Activated T-cell treated with anti-CD3 and anti-CD28 coated beads for 4 hours (primary cell): ENCODE measurements at places on chromosomes 1 and 21.
A peak's percentile ranks its signal among the peaks of the same experiment; 100 is the strongest.

GRCh38 chr1:1881727-1882126 is 9.2 kb downstream of the GNB1 start:
- no peak for DNase-seq

DNA sequence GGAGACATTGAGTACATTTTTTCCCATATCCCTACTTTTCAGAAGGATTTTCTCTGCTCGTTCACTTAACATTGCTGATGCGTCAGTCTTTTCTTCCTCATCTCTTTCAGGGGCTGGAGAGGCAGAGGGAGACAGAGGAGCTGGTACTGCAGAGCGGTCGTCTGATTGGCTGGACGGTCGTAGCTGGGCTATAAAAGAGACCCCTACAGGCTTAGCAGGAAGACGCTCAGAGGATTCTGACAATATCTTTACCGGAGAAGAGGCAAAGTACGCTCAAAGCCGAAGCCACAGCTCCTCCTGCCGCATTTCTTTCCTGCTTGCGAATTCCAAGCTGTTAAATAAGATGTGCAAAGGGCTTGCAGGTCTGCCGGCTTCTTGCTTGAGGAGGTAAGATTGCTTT is at the start of gene RGS4:
RGS4 (plus strand) TSS at position 220 of the 400 bp plus-strand sequence; CDS start at position 344, 124 bp downstream.
- no peak for DNase-seq

DNA sequence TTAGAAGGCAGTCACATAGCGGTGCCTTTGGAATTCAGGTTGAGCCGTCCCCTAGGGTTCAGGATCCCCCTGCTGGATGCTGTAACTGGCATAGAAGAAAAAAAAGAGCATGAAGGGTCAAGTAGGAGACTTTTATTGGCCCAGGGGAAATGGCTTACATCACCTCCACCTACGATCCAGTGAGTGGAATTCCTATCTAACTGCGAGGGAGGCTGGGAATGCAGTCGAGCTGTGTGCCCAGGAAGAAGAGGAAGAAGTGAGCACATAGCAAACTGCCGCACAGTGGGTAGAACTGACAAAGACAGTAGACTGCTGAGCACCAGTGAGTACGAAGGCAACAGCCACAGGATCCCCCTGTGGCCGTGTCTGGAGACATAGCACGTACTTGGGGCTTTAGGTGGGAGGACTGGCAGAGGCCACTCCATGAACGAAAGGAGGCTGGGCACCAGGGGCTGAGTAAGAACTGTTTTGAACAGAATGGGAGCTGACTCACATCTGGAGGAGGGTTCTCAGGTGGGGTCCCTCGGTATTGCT is 79.2 kb downstream of the RNF220 start:
- no peak for DNase-seq

- DNase-seq, result peak; percentile 77
Observed at GRCh38 chr1:204791453-204792353, 79.0 kb upstream of the NFASC start.

GRCh38 chr21:35028451-35028978 is 20.6 kb downstream of the RUNX1 start:
- no peak for DNase-seq

- DNase-seq, result no peak
Observed at GRCh38 chr1:19433719-19433998, 51.7 kb downstream of the CAPZB start.

- DNase-seq, result no peak
Observed at GRCh38 chr1:2355373-2356261, 35.7 kb downstream of the MORN1 start.

DNA sequence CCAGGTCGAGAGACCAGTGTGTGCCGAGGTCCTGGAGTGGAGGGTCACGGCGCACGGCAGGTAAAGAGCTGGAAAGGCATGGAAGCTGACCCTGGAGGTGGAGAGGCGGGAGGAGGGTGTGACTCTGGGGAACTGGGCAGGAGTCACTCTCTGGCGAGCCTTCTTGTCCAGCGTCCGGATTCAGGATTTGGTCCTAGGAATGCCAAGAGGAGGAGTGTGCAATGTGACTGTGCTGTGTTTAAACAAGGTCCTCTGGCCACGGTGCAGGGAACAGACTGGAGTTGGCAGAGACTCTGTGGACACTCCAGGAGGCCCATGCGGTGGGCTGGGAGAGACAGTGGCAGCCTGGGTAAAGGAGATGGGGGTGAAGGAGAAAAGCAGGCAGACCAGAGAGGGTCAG is 64.2 kb upstream of the CASZ1 start:
- no peak for DNase-seq

GRCh38 chr21:18772897-18773296 is 369.3 kb upstream of the TMPRSS15 start:
- no peak for DNase-seq

DNA sequence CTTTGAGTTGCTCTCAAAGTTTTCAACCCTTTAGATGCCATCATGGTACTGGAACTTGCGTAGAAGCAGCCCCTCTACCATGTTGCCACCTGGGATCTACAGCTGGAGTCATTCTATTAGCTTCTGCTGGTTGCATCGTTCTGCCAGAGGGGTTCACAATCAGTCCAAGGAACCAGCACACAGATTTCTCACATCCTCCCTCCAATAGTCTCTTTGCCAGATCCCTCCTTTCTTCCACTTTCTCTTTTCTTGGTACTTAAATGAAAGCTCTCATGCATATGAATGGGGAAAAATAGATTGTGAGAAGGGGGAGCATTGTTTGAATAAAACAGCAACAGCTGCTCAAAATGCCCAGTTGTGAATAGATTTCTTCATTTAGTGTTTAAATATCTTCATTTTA is 4.2 kb upstream of the C8A start:
- DNase-seq, result no peak

DNA sequence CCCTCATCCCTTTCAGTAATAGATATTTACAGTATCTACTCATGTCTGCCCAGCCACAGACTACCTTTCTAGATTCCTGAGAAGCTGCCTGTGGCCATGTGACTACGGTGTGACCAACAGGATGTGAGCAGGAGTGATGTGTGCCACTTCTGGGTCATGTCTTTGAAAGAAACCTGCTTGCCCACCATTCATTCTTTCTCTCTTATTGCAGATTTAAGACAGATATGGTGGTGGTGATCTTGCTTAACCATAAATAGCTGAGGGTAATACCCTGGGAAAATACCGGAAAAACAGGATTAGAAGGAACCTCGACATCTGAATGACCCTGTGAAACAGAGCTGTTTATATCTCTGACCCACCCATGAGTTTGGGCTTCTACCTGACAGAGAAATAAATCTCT is 41.6 kb upstream of the GUCA2A start:
- no peak for DNase-seq

DNA sequence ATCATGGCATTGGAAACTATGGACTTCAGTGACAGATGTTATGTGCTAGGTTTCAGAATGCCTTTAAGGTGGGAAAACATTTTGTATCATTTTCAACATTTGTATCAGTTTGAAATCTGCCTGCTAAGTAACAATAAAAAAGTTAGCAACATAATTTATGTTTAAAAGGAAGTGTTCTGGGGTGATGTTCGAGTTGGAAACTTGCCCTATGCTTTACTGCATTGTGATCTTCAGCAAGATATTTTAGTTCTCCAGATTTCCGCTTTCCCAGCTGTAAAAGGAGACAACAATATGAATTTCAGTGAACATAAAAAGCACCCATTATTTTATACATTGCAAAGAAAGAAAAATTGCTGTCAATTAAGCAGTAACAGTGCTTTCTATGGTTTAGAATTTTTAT is 187.4 kb downstream of the DISC1 start:
- DNase-seq, result no peak

- no peak for DNase-seq
Observed at GRCh38 chr1:165444897-165445370, at the start of gene RXRG. TSS of gene RXRG (minus strand) at chr1:165445126. CDS start at chr1:165444893, 233 bp downstream.

DNA sequence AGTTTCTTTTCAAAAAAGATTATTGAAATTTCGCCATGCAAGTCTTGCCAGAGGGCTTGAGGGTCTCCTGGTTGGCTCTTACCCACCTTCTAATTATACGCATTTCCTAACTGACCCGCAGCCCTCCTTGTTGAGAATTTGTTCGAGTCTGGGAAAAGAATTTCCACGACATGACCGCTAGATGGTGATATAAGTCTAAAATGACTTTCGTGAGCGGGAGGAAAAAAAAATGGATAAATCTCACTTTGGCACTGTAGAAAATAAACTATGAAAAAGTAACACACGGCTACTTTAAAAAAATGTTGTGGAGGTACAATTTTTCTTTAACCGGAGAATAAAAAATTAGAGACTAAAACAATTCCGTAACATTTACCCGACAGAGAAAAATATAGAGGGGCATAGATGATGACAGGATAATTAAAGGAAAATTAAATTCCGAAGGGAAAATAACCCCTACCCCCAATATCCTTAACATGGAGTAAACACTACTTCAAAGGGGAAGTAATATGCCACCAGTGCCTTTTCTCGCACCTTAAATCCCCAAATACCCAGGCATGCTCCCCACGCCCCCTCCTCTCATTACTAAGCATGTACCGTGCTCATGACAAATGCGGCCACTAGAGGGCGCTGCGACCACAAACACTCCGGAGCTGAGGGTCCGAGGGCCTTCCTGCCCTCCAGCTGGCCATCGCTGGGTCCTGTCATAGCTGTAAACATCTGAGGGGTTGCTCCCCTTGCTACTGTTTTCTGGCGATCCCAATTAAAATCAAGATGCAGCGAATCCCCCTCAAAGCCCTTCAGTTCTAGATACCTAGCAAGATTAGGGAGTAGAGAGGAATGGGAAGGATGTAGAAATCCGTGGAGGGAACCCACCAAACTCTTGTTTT is 266.9 kb downstream of the ASTN1 start:
- no peak for DNase-seq

GRCh38 chr1:155305881-155306391 is 2.7 kb upstream of the FDPS start:
- DNase-seq, result no peak

DNA sequence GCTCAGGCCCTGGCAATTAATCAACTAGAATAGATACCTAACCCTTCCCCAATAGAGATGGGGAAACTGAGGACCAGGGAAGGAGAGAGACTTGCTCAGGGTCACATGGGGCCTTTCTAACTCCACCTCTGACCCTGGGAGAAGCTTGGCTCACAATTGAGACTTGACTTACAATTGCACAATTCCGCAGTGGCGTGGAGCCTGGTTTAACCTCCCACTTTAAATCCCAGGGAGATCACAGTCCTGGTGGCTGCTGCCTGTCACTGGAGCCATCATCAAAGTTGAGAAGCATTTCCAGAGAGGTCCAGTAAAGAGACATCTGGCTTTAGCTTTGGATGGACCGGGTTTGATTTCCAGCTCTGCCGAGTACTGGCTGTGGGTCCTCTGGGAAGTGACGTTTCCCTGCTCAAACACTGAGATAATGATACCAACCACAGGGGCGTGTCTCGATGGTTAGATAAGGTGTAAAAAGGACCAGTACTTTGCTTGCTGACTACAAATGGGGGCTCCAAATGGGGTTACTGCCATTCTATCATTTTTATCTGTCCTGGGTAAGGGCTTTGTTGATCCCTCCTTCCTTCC is 39.3 kb downstream of the TRIM62 start:
- no peak for DNase-seq

DNA sequence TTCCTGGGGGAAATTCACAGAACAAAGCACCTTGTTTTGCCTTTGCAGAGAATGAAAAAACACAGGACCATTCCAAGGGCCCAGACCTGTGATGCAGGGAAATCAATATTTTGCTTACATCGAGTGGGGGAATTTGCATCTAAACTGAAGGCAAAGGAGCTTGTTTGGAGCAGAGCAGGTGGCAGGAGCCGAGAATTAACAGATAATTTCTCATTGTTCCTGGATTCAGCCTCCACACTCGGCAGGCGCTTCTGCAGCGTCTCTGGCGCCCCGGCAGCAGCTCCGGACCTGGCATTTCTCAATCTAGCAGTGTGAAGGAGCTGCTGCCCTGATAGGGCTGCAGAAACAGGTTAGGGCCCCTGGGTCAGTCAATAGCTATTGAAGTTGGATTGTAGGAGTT is 2.0 kb upstream of the SYT6 start:
- DNase-seq, result no peak

- no peak for DNase-seq
Observed at GRCh38 chr1:204074274-204075138, 1.6 kb downstream of the SOX13 start.

DNA sequence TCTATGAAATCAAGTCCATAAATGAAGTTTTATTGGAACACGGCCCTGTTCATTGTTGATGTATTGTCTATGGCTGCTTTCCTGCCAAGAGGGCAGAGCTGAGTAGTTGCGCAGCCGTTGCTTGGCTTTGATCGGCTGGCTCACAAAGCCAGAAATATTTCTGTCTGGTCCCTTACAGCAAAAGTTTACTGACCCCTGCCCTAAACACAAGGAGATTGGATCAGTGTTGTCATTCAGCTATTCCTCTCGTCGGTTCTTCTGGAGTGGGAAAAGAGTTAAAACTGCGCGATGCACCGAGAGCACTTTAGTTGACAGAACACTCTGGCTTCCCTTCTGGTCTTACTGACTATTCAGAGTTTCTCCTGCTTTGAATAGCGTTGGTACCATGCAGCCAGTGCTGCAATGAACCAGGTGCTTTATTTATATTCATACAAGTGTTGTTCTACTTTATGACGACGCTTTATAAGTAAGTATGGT is 868 bp downstream of the ZBTB40 start:
- no peak for DNase-seq

DNA sequence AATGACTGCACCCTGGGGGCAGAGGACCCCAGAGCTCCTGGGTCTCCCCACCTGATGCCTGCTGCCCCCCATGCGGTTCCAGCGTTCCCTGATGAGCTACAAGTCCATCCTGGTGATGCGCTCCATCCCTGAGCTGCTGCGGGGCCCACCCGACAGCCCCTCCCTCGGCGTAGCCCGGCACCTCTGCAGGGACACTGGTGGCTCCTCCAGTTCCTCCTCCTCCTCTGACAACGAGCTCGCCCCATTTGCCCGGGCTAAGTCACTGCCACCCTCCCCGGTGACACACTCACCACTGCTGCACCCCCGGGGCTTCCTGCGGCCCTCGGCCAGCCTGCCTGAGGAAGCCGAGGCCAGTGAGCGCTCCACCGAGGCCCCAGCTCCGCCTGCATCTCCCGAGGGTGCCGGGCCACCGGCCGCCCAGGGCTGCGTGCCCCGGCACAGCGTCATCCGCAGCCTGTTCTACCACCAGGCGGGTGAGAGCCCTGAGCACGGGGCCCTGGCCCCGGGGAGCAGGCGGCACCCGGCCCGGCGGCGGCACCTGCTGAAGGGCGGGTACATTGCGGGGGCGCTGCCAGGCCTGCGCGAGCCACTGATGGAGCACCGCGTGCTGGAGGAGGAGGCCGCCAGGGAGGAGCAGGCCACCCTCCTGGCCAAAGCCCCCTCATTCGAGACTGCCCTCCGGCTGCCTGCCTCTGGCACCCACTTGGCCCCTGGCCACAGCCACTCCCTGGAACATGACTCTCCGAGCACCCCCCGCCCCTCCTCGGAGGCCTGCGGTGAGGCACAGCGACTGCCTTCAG is 35.5 kb downstream of the TRIM11 start:
- no peak for DNase-seq

- peak; percentile 62 for DNase-seq
Observed at GRCh38 chr1:206634365-206635079, 814 bp upstream of the DYRK3 start.

DNA sequence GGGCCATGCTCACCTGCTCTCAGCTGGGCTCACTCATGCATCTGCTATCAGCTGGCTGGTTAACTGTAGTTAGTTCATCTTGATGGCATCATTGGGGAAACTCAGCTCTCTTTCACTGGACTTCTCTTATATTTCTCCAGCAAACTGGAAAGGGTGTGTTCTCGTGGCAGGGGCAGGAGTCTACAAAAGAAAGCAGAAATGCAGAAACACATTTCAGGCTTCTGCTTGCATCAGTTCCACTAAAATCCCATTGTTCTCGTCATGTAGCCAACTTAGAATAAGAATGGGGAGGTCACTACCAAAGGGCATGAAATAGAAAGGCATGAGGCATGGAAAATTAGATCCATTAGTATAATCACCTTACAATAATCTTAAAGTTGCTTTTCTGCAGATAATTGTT is 207.3 kb downstream of the NRIP1 start:
- no peak for DNase-seq

- no peak for DNase-seq
Observed at GRCh38 chr1:151479462-151479861, 20.2 kb upstream of the POGZ start.
